Activated naive CD4-positive, alpha-beta T cell treated with anti-CD3 and anti-CD28 coated beads for 36 hours (primary cell): ENCODE measurements at places on chromosomes 2 and 18. TPM values are rescaled to one million over a fixed set of nuclear protein-coding genes. Genes with fewer than 3 reads are reported as not detected.

DNA sequence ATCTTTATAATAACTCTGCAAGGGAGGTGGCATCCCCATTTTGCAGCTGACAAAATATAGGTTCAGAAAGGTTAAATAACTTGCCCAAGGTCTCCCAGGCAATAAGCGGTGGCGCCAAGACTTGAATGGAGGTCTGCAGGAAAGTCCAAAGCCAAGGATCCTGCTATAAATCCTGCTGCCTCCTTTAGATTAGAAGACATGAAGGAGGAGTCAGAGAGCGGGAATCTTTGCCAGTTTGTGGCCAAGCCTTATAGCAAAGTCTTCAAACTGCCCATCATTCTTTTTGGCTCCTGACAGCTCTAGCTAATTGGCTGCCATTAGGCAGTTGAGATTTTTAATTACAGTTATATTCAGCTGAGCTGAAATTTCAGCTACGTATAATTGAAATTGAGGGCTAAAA lies 114.3 kb downstream of the C1D start:
- no peak for DNase-seq
- no peak overlapping the region for H3K27ac ChIP-seq
- H3K27me3 ChIP-seq, result peaks cover 10% of the 10 kb centered on the region
- H3K36me3 ChIP-seq, result no peaks in the 10 kb centered on the region
- no peak overlapping the region for H3K4me3 ChIP-seq

GRCh38 chr2:16051841-16052564 lies 111.7 kb downstream of the MYCN start:
- no peaks in the 10 kb centered on the region for H3K4me1 ChIP-seq
- H3K27ac ChIP-seq, result no peak overlapping the region
- H3K27me3 ChIP-seq, result no peaks in the 10 kb centered on the region

Gene POU3F3
- not detected for total RNA-seq

- DNase-seq, result no peak
- peak overlapping the region; percentile 2 for H3K4me3 ChIP-seq
- peaks cover 59% of the 10 kb centered on the region for H3K4me1 ChIP-seq
- no peak overlapping the region for H3K27ac ChIP-seq
- no peaks in the 10 kb centered on the region for H3K27me3 ChIP-seq
- peaks cover 20% of the 10 kb centered on the region for H3K36me3 ChIP-seq
These were observed 1.7 kb upstream of the LPIN2 start for GRCh38 chr18:3014503-3015203.

DNA sequence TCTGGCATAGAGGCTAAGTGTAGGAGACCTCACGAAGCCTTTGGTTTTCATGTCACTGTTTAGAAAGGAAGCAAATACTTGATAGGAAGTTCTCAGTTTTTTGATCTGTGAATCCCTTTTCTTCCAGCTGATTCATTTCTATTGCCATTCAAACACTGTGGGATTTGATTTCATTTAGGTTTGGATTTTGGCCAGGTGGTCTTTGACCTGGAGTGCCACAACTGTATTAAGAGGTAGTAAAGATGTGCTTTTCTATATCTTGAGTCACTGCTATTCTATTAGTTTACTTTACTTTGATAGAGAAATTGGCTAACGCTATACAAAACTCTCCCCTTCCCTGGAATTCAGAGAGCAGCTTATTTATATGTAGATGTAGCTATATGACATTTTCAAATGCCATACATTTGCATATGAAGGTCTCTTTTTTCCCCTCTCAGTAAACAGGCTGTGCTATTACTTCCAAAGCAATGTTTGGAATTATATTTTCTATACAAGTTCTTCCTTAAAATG lies 132.4 kb upstream of the CAVIN2 start:
- H3K27me3 ChIP-seq, result peaks cover 2% of the 10 kb centered on the region
- no peaks in the 10 kb centered on the region for H3K36me3 ChIP-seq
- DNase-seq, result no peak
- H3K4me1 ChIP-seq, result no peaks in the 10 kb centered on the region

- no peak for DNase-seq
- peaks cover 5% of the 10 kb centered on the region for H3K4me1 ChIP-seq
- H3K27me3 ChIP-seq, result no peaks in the 10 kb centered on the region
- peaks cover 3% of the 10 kb centered on the region for H3K36me3 ChIP-seq
These were observed 361.8 kb downstream of the ZEB2 start for GRCh38 chr2:144158096-144158495.

DNA sequence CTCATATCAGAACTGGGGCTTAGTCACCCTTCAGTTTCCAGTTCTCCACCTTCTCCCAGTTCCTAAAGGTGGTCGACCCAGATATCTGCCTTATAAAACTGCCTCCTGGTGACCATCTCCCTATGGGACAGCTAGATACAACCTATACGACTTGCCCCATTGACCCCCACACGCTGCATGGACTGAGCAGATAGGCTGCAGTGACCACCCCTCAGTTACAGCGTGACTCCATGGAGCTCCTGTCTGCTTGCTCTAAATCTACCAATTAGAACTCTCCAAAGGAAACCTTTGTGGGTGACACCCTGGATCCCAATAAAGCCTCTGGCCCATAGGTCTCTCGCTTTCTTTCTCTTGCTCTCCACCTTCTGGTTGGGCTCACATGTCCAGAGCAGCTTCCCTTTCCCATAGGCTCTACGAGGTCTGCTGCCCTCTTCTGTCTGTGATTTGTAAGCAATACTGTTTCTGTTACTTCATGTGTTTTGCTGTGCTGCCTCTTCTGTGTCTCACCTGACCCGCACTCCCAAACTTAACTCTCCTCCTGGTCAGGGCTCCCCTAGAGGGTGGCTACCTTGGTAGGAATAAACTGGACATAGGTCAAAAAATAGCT lies 971.3 kb upstream of the FAM98A start:
- no peaks in the 10 kb centered on the region for H3K27me3 ChIP-seq
- H3K27ac ChIP-seq, result no peak overlapping the region
- no peaks in the 10 kb centered on the region for H3K4me1 ChIP-seq
- H3K4me3 ChIP-seq, result no peak overlapping the region
- no peak for DNase-seq
- H3K36me3 ChIP-seq, result no peaks in the 10 kb centered on the region

DNA sequence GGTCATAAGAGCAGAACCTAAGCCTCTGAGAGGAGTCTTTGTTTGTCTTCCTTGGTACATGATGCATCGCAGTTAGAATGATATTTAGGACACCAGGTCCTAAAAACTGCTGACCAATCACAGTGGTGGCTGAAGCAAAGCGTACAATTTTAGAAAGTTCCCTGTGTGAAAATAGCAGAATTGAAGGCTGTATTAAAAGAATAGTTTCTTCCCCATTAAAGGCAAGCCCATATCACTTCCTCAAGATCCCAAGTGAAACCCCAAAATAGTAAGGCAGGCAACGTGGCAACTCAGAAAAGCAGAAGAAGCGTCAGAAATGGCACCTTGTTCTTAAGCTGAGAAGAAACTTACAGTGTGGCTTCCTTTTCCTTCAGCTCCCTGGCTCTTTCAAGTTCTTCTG lies 154.8 kb upstream of the PGAP1 start:
- no peak overlapping the region for H3K4me3 ChIP-seq
- no peaks in the 10 kb centered on the region for H3K4me1 ChIP-seq
- H3K27me3 ChIP-seq, result no peaks in the 10 kb centered on the region
- no peak overlapping the region for H3K27ac ChIP-seq
- DNase-seq, result no peak
- H3K36me3 ChIP-seq, result peaks cover 55% of the 10 kb centered on the region
